ENCODE measurements at places on chromosomes 12 and 14.

DNA sequence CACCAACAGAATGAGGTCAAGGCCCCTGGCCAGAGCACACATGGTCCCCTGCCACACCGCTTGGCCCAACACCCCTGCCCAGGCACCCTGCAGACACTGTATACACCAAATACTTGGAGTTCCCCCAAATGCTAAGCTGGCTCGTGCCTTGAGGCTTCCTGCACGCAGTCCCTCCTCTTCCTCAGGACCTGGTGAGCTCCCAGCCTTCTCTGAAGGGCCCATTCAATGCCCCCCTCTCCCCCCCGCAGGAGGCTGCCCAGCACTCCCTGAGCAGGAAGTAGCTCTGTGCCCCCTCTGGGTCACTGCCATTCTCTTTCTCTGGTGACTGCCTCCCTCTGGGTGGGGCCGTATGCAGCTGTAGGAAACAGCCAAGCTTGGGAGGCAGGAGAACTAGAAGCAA, 75.3 kb downstream of the ITPK1 start:
- DNase-seq = peak; percentile 63

DNA sequence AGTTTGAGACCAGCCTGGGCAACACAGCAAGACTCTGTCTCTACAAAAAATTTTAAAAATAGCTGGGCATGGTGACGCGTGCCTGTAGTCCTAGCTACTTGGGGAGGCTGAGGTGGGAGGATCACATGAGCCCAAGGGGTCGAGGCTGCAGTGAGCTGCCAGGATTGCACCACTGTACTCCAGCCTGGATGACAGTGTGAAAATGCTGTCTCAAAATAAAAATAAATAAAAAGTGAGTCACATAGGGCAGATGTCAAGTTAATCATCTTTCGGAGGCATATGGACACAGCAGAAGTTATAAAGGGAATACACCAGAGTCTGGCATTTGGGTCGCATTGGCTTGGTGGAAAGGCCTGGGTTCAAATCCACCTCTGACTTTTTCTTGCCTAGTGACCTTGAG, 92.7 kb downstream of the PHETA1 start:
- DNase-seq = no peak

- DNase-seq = no peak
Observed at GRCh38 chr12:116484807-116485206, 74.4 kb upstream of the MAP1LC3B2 start.

DNA sequence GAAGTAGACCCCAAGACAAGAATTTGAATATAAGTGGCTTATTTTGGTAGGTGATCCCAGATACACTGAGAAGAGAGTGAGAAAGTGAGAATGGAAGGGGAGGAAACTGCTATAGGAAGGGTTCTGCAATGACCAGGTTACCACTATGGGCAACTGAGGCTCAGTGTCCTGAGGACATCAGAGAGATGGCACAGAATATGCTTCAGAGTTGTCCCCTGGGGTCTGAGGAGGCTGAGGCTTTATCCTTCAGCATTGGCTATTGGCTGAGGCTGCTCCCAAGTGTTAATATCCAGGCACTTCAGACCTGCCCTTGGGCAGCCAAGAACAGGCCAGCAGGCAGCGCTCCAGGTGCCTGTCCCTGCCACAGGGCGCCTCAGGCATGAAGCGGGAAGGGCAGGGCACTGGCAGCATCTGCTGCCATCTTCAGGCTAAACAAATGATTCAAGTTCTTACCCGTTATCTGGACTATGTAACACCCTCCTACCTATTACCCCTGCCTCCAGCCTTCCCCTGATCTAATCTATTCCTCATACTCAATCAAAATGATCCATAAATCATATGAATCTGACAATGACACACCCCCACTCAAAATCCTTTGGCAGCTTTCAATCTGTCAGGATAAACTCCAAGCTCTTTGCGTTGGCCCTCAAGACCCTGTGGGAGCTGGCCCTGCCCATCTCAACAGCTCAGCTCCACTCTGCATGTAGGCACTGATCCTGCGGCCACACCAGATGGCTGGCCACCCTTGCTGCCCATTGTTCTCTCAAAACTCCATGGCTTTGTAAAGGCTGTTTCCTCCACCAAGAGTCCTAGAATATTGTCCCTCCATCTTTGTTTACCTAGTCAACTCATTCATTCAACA, 42.4 kb downstream of the CKAP4 start:
- DNase-seq = no peak

DNA sequence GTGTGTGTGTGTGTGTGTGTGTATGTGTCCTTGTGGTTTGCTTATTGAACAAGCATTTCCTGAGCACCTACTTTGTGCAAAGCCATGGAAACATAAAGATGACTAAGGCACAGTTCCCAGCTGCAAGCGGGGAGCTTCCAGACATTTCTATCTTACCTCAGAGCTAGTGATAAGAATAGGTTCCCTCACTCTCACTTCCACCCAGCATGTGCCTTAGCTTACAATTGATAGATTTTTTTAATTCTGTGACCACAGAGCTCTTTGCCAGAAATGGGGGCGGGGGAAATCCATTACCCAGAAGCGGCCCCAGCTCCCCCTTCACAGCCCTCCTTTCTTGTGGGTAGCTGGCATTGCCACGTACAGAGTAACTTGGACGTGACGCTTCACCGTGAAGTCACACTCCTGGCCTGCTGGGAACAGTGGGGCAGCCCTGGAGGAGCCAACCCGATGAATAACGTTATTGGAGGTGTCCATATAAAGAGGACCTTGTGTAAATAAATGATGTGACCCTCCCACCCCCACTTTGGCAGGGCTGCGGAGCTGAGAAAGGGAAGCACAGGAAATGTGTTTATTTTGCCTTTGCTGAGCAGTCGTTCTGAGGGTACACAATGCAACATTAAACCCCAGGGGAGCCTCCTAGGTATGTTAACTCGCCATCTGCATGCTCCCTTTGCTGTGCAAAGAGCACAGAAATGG, 238.9 kb downstream of the CHST11 start:
- no peak for DNase-seq

DNA sequence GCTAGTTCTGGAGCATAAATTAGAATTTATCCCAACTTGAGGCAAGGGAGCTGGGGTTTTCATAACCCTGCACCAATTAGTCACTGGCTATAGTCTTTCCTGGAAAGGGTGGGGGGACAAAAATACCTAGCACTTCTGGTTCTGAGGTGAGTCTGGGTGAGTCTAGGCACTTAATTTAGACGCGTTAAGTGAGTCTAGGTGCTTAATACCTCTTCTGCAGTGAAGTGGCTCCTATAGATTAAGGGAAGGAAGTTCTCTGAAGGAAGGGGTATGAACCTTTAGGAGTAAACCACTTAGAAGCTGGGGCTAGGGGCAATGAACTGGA, 251.7 kb downstream of the EFCAB11 start:
- no peak for DNase-seq

DNA sequence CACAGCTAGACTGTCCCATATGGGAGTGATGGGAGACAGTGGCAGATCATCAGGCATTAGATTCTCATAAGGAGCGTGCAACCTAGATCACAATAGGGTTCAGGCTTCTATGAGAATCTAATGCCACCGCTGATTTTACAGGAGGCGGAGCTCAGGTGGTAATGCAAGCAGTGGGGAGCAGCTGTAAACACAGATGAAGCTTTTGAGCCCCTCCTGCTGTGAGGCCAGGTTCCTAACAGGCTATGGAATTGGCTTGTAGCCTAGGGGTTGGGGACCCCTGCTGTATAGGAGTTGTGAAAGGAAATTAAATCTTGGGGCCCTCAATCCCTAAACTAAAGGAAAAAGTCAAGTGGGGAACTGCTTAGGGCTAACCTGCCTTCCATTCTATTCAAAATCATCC, 29.6 kb downstream of the ADIPOR2 start:
- no peak for DNase-seq

GRCh38 chr12:108609537-108610335, 11.9 kb upstream of the TMEM119 start:
- DNase-seq = no peak

GRCh38 chr14:37546621-37547447, 48.2 kb downstream of the FOXA1 start:
- DNase-seq = no peak

DNA sequence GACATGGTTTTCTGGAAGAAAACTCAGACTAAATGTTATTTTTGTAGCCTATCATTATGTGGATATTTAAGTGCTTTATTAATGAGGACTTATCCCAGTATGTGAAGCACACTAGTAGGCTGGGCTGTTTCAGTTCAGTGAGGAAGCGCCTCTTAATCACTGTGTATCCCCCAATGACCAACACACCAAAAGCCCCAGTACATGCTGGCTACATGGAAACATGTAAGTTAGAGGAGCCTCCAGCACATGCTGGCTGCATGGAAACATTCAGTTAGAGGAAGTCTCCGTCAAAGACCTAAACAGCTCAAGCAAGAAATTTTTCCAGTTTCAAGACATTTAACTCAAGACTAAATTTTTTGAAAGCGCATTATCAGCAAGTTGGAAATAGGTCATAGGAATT, 26.8 kb downstream of the DICER1 start:
- no peak for DNase-seq

GRCh38 chr14:73610687-73611086, 1.6 kb upstream of the ACOT6 start:
- no peak for DNase-seq

DNA sequence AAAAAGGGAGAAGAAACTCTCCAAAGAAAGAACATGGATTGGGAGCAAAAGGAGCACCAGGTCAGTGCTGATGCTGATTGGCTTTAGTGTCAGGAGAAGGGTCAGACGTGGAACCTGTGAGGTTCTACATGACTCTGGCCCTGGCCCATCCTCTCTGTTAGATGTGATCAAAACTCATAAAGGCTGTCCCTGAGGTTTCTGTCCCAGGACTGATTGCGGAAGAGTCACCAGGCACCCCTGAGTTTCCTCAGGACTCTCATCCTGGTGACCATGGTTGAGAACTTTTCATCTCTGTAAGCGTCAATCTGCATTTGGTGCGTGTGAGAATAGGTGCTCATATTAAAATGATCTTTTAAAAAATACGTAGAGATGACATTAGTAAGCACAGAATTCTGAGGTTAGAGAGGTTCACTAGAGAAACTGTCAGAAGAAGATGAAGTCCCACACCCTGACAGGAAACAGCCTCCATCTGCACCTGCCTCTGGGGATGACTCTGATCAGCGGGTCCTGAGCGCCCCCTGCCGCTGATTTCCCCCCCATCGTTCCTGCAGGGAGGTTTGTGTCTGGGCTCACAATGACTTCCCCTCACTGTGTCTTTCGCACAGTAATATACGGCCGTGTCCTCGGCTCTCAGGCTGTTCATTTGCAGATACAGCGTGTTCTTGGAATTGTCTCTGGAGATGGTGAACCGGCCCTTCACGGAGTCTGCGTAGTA, 741.8 kb downstream of the TMEM121 start:
- DNase-seq = no peak

- no peak for DNase-seq
Observed at GRCh38 chr12:100024974-100025555, 40.3 kb upstream of the ANKS1B start.

DNA sequence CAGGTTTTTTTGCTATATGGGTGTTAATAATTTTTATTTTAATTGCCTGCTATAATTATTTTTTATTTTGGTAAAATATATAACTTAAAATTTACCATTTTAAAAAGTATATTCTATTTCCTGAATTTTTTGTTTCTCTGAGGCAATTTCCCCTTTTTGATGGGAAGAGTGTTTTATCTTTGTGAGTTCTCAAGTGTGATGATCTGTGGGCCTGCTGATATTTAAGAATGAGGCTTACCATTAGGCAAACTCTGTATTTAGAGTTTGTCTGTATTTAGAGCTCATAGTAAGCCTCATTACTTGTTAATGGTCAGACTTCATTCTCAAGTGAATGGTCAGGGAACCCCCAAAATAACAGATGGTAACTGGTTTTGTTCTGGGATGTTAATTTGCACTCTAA, 48.0 kb downstream of the WNK1 start:
- no peak for DNase-seq

DNA sequence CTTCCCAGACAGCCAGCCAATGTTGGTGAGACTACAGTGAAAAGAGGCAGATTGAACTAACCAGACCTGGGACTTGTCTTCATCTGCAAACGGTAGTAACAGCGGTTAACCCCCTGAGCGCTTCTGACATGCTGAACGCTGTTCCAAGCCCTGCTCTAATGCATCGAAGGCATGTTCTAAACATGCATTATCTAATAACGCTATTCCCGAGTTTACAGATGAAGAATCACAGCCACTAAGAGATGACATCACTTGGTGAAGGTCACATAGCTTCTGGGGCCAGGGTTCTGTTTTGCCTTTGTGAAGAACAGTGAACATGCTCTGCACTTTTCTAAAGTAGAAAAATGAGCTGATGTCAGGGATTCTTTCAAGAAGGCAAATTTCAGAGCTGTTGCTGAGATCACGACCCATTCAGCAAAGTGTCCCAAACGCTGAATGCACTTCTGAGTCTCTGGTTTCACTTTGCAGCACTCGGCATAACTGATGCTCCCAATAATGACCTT, 56.0 kb downstream of the FOS start:
- DNase-seq = no peak

GRCh38 chr14:85234156-85235025, 295.6 kb upstream of the FLRT2 start:
- DNase-seq = no peak

GRCh38 chr12:12097891-12098690, 27.4 kb downstream of the BCL2L14 start:
- DNase-seq = no peak

DNA sequence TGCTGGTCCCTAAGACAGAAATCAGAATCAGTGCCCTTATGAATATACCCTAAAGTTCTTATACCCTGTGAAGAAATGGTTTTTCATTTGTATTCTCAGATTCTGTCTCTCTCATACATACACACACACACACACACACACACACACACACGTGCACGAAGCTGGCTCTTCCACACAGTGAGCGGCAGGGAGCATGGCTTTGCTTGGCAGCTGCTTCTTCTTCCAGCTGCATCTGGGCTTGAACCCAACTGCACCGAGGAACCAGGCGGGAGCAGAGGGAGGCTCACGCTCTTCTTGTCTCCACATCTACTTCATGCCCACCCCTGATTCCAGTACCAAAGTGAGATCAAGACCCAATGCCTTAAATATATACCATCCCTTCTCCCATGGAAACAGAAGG, 19.4 kb downstream of the GRIN2B start:
- DNase-seq = no peak

GRCh38 chr12:7948589-7949260, 12.7 kb upstream of the SLC2A3 start:
- no peak for DNase-seq

DNA sequence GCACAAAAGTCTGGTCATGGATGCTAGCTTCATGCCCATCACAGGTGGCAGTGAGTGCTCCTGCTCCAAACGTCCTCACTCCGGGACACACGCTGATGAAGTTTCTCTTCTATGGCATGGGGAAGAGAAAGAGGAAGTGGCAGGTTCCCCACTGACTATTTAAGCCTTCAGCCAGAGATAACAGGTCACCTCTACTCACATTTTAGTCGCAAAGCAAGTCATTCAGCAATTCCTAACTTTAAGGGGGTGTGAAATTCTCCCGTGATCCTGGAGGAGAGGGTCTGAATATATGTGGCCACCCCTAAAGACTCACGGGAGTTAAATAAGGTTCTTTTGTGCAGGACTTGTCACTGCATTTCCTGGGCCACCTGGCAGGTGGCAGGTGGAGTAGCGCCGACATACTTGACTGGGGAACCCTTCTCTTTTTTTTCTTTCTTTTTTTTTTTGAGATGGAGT, 18.8 kb upstream of the RCOR1 start:
- no peak for DNase-seq
